Activated T-cell treated with anti-CD3 and anti-CD28 coated beads, Interleukin-2, amount 50 U/mL, for 24 hours (primary cell): ENCODE measurements at places on chromosomes 1 and 21.

- no peak for DNase-seq
These were observed 598.5 kb upstream of the USP24 start for GRCh38 chr1:55813618-55814017.

DNA sequence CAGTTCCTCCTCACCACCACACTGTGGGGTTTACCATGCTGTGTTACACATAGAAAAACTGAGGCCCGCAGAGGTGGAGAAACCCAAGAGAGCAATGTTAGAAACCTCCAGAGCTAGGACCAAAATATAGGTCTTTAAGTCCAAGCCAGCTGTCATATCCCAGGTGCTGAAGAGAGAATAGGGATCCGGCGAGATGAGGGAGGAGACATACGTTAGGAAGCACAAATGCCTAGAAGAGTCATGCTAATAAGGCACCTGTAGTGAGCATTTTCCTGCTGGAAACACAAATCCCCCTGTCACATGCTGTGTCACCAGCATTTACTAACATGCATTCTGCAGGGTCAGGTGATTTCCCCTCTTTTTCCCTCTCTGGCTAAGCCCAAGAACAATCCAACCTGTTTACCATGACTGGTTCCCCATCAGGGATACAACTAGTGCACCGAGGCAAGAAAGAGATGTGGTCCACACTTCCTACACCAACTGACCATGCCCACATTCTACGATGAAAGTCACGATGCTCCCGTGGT is 168.6 kb upstream of the CAMK1G start:
- no peak for DNase-seq

DNA sequence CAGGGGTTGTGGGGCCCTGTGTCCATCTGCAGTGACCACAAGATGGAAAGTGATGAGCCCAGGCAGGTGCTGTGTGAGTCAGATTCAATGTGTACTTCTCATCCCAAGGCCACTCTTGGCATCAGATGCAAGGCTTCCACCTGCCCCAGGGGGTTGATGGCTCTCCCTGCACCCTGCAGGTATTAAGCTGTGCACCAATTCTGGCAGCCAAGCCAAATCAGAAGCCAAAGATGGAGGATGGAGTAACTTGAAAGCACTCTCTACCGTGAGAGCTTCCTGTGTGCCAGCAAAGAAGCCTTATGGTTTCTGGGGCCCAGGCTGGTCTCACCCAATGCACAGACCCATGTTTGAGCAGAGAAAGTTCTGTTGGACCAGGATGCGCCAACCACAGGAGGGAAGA is 44.3 kb upstream of the TENT5C start:
- no peak for DNase-seq

DNA sequence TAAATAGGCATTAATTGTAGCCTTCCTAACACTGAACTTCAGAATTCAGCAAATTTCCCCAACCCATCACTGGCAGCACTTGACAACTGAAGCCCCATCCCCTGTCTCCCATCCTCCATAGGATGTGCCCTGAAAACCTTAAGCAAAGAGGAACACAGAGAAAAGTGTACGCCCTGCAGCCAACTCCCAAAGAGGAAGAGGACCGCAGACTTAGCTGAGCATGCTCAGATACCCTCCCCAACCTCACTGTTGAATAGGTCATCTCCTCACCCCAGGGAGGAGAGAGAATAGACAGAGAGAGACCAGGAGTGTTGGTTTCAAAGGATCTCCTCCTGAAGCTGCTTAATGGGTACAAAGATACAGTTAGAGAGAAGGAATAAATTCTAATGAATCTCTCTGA is 50.5 kb downstream of the CD2 start:
- DNase-seq: no peak
